ENCODE measurements at places on chromosomes 11 and 22. TPM values are rescaled to one million over a fixed set of nuclear protein-coding genes. Genes with fewer than 3 reads are reported as not detected.
A peak's percentile ranks its signal among the peaks of the same experiment; 100 is the strongest.

Gene ACAT1
- total RNA-seq = 37.3 TPM

- no peak overlapping the region for H3K4me3 ChIP-seq
- H3K4me1 ChIP-seq = peaks cover 10% of the 10 kb centered on the region
- H3K27me3 ChIP-seq = no peaks in the 10 kb centered on the region
These were observed 247.8 kb upstream of the ZC3H12C start for GRCh38 chr11:109845437-109845836.

DNA sequence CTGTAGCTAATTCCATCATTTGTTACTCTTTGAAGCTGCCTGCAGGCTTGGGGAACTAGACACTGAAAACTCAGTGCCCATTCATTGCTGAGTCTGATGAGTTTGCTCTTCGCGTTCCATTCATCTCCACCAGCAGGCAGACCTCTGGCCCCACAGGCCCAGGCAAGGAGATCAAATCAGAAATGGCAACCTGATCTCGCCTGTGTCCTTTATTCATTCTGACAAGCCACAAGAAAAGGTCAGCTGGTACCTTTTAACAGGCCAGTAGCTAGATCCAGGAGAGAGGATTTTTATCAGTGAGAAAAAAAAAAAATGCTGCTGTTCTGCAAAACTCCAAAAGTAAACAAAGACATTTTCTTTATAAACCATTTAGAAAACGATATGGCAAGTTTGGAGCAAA lies 742.5 kb downstream of the ETS1 start:
- H3K4me1 ChIP-seq = no peaks in the 10 kb centered on the region
- H3K27me3 ChIP-seq = no peaks in the 10 kb centered on the region
- no peak overlapping the region for H3K4me3 ChIP-seq
- no peaks in the 10 kb centered on the region for H3K36me3 ChIP-seq

DNA sequence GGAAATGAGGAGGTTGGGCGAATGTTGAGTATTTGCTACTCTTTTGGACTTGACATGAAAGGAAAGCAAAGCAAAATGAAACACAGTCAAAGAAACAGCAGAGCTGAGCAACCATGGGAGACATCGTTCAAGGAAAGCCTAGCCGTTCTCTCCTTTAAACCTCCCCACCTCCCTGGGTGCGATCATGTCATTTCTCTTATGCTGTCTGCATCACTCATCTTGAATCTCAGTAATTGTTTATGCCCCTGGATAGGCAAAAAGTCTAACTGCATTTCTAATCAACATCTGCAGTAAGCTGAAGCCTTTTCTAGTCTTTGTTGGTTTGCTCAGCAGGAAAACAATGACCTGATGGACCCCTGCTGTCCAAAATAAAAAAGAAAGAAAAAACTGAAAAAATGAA lies 107.0 kb downstream of the MSANTD4 start:
- no peak overlapping the region for H3K27ac ChIP-seq
- DNase-seq = no peak
- no peaks in the 10 kb centered on the region for H3K27me3 ChIP-seq
- no peaks in the 10 kb centered on the region for H3K36me3 ChIP-seq
- H3K4me3 ChIP-seq = no peak overlapping the region

- no peaks in the 10 kb centered on the region for H3K4me1 ChIP-seq
- no peak overlapping the region for H3K27ac ChIP-seq
- no peaks in the 10 kb centered on the region for H3K36me3 ChIP-seq
- H3K27me3 ChIP-seq = no peaks in the 10 kb centered on the region
- H3K4me3 ChIP-seq = no peak overlapping the region
- DNase-seq = no peak
These were observed 333.0 kb downstream of the DDX10 start for GRCh38 chr11:108997826-108998225.

DNA sequence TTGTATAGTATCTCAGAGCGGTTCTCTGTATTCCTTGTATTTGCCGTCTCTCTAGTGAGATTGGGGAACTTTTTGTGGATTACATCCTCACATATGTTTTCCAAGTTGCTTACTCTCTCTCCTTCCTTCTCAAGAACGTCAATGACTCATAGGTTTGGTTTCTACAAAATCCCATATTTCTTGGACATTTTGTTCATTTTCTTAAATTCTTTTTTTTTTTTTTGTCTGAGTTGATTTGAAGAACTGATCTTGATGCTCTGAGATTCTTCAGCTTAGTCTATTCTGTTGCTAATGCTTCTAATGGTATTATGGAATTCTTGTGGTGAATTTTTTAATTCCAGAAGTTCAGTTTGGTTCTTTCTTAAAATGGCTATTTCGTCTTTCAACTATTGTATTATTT lies 28.4 kb upstream of the SLN start:
- no peaks in the 10 kb centered on the region for H3K4me1 ChIP-seq
- no peak for DNase-seq
- no peaks in the 10 kb centered on the region for H3K36me3 ChIP-seq
- H3K4me3 ChIP-seq = no peak overlapping the region

Gene LARGE1
- total RNA-seq = 22.7 TPM

DNA sequence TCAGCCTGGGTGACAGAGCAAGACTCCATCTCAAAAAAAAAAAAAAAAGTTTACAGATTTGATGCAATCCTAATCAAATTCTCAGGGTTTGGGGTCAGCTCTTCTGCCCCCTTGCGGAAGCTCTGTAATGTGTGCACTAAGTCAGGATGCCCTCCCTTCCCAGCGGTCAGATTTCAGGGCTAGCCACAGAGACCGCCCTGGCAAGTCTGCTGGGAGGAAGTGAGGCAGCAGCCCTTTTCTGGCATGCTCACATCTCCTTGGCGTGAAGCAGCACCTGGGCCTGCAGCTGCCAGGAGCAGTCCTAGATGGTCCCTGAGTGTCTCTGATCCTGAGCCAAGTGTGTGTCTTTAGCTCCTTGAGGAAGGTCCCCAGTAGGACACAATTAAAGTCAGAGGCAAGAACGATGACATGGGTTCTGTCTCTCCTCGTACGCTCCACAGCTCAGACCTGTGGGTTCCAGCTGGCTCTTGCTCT lies 10.9 kb upstream of the APOBEC3C start:
- H3K27me3 ChIP-seq = no peaks in the 10 kb centered on the region
- peaks cover 8% of the 10 kb centered on the region for H3K4me1 ChIP-seq
- H3K27ac ChIP-seq = peak overlapping the region; percentile 62
- no peaks in the 10 kb centered on the region for H3K36me3 ChIP-seq

GRCh38 chr11:64073542-64073941 lies 37.8 kb downstream of the FLRT1 start:
- H3K4me1 ChIP-seq = no peaks in the 10 kb centered on the region
- H3K36me3 ChIP-seq = no peaks in the 10 kb centered on the region
- H3K27me3 ChIP-seq = no peaks in the 10 kb centered on the region
- H3K4me3 ChIP-seq = no peak overlapping the region
- no peak overlapping the region for H3K27ac ChIP-seq

- H3K4me1 ChIP-seq = peaks cover 72% of the 10 kb centered on the region
- no peaks in the 10 kb centered on the region for H3K36me3 ChIP-seq
- peak overlapping the region; percentile 81 for H3K27ac ChIP-seq
- H3K4me3 ChIP-seq = no peak overlapping the region
- DNase-seq = peak; percentile 85
- H3K27me3 ChIP-seq = no peaks in the 10 kb centered on the region
These were observed 30.4 kb downstream of the RTN4R start for GRCh38 chr22:20237480-20238440.

- no peak for DNase-seq
- no peak overlapping the region for H3K4me3 ChIP-seq
- H3K36me3 ChIP-seq = no peaks in the 10 kb centered on the region
- H3K4me1 ChIP-seq = no peaks in the 10 kb centered on the region
- H3K27me3 ChIP-seq = peaks cover 11% of the 10 kb centered on the region
- H3K27ac ChIP-seq = no peak overlapping the region
These were observed 164.0 kb upstream of the CTSC start for GRCh38 chr11:88501541-88501940.

Gene RNF141
- total RNA-seq = 72.6 TPM
